ENCODE measurements at places on chromosomes 6 and 20.

GRCh38 chr6:8000188-8000596 is 64.0 kb downstream of the BLOC1S5 start:
- no peak for DNase-seq

DNA sequence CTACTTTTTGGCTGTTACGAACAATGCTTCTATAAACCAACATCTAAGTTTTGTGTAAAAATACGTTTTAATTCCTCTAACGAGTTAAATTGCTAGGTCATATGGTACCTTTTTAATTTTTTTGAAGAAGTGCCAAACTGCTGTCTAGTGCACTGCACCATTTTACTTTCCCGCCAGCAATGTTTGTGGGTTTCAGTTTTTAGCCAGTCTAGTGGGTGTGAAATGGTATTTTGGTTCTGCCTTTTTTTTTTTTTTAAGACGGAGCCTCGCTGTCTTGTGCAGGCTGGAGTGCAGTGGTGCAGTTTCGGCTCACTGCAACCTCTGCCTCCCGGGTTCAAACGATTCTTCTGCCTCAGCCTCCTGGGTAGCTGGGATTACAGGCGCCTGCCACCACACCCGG is 34.1 kb upstream of the BAG2 start:
- DNase-seq, result no peak

GRCh38 chr6:4420160-4420865 is 284.9 kb upstream of the ECI2 start:
- DNase-seq, result no peak

- peak; percentile 3 for DNase-seq
These were observed 466.3 kb upstream of the PLCB4 start for GRCh38 chr20:8602389-8603116.

DNA sequence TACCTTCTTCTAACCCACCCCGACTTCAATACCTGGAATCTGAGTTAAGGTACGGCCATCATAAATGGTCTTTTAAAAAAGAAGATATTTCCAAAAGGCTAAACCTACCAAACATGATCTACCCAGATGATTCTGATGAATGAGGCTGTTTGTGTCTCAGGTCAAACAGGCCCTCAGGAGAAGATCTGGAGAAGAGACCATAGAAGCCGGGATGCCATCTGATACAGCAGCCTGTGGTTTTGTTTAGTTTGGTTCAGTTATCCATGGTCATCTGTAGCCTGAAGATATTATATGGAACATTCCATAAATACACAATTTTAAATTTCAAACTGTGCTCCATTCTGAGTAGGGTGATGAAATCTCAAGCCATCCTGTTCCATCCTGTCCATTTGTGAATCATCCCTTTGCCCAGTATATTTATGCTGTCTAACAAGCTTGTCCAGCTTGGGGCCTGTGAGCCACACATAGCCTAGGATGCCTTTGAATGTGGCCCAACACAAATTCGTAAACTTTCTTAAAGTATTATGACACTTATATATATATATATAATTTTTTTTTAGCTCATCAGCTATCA is 4.0 kb upstream of the CAP2 start:
- no peak for DNase-seq

DNA sequence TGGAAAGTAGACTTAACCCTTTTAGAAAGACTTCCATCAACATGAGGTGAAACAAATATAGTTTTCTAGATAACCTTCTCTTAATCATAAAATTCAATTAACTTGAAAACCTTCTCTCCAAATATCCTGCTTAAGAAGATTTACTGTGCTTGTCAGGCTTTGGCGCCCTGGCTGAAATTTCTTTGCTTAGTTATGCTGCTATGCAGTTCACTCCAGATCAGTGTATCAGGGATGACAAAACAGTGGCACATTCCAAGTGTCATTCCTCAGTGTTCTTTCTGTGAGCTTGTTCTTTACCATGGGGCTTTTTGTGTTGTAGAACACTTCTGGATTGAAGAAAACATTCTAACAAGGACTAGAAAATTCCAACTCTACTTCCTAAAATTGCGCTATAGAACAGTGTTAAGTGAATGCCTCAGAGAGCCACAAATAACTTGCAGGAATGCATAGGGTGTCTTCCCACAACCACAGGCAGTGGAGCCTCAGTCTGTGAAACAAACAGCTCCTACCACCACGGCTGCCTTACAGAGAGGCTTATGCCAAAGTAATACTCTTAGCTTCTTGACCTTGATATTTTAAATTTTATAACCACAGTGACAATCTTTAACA is 443.6 kb downstream of the CDC5L start:
- DNase-seq, result no peak

DNA sequence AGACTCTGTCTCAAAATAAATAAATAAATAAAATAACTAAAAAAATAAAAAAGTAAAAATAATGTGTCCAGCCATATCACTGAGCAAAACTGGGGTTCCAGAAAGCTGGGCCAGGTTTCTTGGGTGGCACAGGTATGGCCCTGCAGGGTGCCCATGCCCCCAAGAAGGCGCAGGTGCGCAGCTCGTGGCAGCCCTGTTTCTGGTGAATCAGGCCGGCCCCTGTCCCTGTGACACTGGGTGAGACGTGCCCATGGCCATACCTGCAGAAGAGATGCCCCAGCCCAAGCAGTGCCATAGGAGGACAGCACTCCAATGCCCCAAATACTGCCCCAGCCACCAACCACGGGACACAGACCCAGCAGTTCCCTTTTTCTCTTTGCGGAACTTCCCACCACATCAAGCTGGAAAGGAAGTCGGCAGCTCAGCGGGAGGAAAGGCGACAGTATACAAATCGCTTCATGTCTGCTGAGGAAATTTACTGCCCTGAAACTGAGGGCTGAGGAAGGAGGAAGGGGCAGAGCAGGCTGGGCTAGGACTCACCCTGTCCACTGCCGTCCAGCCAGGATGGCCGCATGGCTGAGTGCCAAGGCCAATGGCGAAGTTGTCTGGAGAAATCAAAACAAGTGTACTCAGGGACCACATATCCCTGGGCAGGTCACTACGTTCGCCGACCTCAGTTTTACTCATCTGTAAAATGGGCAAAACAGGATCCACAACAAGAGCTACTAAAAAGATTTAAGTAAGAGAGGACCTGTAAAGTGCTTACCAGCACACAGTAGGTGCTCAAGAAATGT is 55.4 kb downstream of the PREX1 start:
- no peak for DNase-seq

DNA sequence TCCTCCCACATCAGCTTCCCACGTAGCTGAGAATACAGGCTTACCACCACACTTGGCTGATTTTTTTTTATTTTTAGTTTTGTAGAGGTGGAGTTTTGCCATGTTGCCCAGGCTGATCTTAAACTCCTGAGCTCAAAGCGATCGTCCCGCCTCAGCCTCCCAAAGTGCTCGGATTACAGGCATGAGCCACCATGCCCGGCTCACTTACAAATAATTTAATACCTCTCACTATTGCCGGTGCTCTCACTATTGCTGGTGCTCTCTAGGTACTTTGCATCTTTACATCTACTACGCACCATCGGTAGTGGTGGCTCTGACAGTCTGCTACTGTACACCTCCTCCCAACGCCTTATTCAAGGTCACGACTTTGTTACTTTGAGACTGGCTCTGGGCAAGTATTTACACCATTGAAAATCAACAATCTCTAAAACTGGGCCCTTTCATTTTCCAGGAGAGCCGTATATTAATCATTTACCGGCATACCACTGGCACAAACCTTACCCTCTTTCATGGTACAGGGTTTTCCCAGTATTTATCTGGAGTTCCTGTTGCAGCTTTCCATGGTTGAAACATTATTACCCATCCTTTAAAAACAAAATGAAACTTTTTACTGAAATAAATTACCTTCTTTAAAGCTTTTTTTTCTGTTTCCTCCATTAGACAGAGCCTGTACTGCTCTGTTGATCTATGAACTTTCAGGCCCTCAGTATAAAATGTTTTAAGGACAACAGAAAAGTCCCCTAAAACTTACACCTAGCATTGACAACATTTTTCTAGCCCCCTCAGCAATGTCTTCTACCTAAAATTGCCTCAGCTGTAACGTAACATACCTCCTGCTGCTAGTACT is 259.6 kb upstream of the PLCB4 start:
- no peak for DNase-seq

- no peak for DNase-seq
These were observed 12.9 kb upstream of the EFCAB8 start for GRCh38 chr20:32845786-32846185.

DNA sequence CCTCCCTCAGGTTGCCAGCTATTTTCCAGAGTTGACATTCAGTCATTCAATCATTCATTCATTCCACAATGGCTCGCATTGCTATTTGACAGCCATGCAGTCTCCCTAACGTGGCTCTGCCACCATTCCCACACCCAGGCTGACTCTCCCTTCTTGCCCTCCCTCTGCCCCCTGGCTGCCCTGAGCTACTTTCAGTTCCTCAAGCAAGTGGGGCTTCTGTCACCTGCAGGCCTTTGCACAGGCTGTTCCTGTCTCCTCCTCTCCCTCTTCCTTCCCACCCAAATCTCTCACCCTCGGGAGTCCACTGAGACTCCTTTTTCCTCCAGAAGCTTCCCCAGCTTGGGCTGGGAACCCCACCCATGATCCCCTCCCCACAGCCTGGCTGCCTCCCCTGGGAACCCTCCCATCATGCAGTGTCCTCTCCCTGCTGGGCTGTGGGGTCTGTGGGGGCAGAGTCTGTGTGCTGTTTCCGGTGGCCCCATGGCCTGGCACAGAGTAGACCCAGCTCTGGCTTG is 2.6 kb downstream of the PACSIN1 start:
- DNase-seq, result no peak

- no peak for DNase-seq
These were observed 172.8 kb upstream of the PMEPA1 start for GRCh38 chr20:57882451-57883161.

- no peak for DNase-seq
These were observed 150.2 kb downstream of the FOXC1 start for GRCh38 chr6:1759870-1760269.

DNA sequence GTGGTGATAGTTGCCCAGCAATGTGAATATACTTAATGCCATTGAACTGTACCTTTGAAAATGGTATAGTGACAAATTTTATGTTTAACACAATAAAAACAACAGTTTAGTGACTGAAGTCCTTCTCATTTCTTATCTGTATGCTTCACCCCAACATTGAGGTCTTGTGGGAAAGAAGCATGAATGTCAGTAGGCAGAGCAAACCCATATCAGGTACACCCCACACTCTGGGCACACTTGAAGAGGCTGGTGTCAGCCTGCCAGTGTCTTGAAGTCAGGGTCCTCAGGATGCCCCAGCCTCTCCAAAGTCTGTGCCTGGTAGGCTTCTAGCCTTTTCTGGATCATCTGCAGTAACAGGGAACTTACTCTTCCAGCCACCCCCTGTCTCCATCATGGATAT is 51.2 kb downstream of the CD164 start:
- no peak for DNase-seq

DNA sequence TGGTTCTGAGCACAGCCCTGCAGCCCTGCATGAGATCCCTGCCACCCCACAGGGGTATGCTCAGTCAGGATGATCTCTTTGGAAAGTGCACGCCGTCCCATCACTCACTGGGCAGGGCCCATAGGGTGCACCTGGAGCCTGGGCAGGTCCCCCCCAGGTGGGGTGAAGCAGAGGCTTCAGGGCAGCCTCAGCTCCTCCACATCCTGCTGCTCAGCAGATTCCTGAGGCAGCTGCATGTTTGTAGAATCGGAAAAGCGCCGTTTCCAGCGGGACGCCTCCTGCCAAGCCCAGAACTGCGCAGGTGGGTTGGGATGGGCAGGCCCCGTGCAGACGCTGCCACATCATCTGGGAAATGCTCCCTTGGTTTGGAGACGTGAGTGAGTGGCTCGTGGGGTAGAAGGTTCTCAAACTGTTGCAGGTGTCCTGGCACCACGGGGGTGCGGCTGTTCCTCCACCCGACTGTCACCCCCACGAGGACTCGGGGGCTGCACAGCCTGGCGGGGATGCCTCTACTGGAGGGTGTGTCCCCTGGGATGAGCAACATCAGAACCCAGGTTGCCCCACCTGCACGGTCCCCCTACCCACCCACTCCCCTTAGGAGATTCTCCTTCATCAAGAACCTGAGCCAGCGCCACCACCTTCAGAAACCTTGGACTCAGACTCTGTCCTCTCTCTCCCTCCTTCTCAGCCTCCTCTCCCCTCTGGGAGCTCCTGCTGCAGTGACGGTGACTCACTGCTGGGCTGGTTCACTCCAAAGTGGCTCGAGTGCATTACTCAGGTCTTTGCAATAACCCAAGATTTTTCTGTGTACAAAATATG is 334.1 kb downstream of the TAF4 start:
- DNase-seq, result no peak

DNA sequence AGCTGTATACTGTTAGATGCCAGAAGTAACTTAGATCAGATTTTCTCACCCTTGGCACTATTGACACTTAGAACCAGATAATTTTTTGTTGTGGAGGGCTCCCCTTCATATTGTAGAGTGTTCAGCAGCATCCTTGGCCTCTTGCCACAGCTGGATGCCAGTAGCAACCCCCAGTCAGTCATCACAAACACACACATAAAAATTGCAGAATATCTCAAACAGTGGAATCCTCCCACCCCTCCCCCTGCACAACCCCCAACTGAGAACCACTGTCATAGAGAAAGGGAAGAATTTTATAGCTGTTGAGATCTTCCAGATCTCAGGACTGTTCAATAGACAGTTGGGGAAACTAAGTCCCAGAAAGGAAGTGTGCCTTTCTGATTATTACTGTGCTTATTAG is 81.2 kb upstream of the VSTM2L start:
- no peak for DNase-seq

DNA sequence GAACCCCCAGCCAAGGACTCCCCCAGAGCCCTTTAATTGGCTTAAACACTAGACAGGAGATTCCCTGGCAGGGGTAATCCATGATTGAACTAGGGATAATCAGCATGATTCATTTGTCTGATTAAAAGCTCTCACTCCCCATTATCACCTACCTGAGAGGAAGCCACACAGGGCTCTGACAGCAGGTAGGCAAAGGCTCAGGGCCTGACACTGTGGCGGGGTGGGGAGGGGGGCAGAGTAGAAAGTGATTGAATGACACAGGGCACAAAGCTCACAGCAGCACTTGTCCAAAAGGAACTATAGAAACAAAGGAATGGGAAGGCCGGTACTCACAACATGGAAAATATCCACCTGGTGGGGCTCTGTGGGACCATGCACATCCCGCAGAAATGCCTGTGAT is 231.6 kb downstream of the MAFB start:
- DNase-seq, result no peak

DNA sequence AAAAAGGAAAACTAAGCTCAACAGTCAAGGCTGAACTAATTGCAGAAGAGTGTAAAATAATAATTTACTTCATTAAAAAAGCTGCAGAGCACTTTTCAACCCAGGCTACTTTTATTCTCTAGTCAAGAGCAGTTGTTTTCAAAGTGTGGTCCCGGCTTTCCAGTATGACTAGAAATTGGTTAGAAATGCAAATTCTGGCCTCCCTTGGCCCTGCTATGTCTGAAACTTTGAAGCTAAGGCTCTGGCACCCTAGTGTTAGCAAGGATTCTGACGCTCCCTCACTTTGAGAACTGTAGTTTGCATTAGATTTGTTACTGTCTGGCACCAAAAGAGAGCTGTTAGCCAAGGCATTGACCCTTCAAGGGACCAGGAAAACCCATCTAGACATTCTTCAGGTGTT is 9.5 kb upstream of the NXT1 start:
- DNase-seq, result no peak

Measured in naive thymus-derived CD4-positive, alpha-beta T cell (primary cell).